ENCODE measurements at places on chromosomes 1 and 21. TPM values are rescaled to one million over a fixed set of nuclear protein-coding genes. Genes with fewer than 3 reads are reported as not detected.

HORMAD1 gene
- not detected for total RNA-seq

LIN28A gene
- not detected for total RNA-seq

HCRTR1 gene
- total RNA-seq: 1.4 TPM

RXFP4 gene
- total RNA-seq: not detected

OTUD7B gene
- total RNA-seq: 21.1 TPM

PTPN7 gene
- total RNA-seq: 1.9 TPM

GRCh38 chr1:179231923-179232322, 2.4 kb upstream of the ABL2 start:
- H3K36me3 ChIP-seq: no peaks in the 10 kb centered on the region
- H3K27ac ChIP-seq: no peak overlapping the region
- H3K4me3 ChIP-seq: no peak overlapping the region
- no peak for DNase-seq
- peaks cover 34% of the 10 kb centered on the region for H3K4me1 ChIP-seq

GRCh38 chr1:59691261-59691660, 123.5 kb upstream of the HOOK1 start:
- H3K4me1 ChIP-seq: no peaks in the 10 kb centered on the region
- H3K36me3 ChIP-seq: no peaks in the 10 kb centered on the region
- DNase-seq: no peak
- no peaks in the 10 kb centered on the region for H3K27me3 ChIP-seq

- no peak overlapping the region for H3K4me3 ChIP-seq
- no peaks in the 10 kb centered on the region for H3K27me3 ChIP-seq
- peaks cover 19% of the 10 kb centered on the region for H3K4me1 ChIP-seq
- no peak for DNase-seq
- H3K27ac ChIP-seq: no peak overlapping the region
- H3K36me3 ChIP-seq: no peaks in the 10 kb centered on the region
Observed at GRCh38 chr1:174963529-174964125, 36.1 kb upstream of the CACYBP start.

GRCh38 chr1:228989992-228990827, 254.9 kb downstream of the RHOU start:
- H3K4me1 ChIP-seq: no peaks in the 10 kb centered on the region
- H3K4me3 ChIP-seq: no peak overlapping the region
- no peaks in the 10 kb centered on the region for H3K36me3 ChIP-seq
- no peak overlapping the region for H3K27ac ChIP-seq
- peak; percentile 16 for DNase-seq
- peaks cover 3% of the 10 kb centered on the region for H3K27me3 ChIP-seq

DNA sequence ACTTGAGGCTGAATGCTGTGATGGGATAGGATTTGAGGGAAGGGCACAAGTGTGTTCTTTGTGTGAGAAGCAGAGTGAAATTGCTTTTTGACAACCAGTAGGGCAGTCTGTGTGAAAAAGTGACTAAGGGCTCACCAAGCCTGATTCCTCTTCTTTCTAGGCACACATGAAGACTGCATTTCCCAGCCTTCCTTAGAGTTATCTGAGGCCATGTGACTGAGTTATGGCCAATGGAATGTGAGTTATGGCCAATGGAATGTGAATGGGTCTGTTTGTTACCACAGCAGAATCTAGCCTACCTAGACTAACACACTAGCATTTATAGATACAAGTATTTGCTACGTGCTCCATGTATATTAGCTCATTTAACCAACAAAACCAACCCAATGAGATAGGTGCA, 35.3 kb upstream of the DIRAS3 start:
- no peak overlapping the region for H3K4me3 ChIP-seq
- no peaks in the 10 kb centered on the region for H3K36me3 ChIP-seq
- no peaks in the 10 kb centered on the region for H3K4me1 ChIP-seq
- no peaks in the 10 kb centered on the region for H3K27me3 ChIP-seq
- no peak for DNase-seq
- H3K27ac ChIP-seq: no peak overlapping the region

DNA sequence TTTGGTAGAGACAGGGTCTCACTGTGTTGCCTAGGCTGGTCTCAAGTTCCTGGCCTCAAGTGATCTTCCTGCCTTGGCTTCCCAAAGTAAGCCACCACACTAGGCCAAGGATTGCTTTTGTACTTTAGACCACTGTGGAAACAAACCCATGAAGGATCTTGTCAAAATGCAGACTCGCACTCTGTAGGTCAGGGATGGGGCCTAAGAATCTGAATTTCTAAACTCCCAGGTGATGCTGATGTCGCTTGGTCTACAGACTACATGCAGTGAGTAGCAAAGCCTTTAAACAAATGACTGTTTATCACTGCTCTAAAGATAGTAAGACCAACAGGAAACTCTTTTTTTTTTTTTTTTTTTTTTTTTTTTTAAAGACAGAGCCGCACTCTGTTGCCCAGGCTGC, 54.1 kb upstream of the MUTYH start:
- H3K4me1 ChIP-seq: peaks cover 17% of the 10 kb centered on the region
- H3K27ac ChIP-seq: peak overlapping the region; percentile 80
- H3K36me3 ChIP-seq: no peaks in the 10 kb centered on the region

- H3K27me3 ChIP-seq: no peaks in the 10 kb centered on the region
- no peak overlapping the region for H3K27ac ChIP-seq
- no peaks in the 10 kb centered on the region for H3K4me1 ChIP-seq
- no peak for DNase-seq
- H3K4me3 ChIP-seq: no peak overlapping the region
Observed at GRCh38 chr21:9753943-9754342, 767.4 kb upstream of the TPTE start.

- H3K4me3 ChIP-seq: no peak overlapping the region
- no peaks in the 10 kb centered on the region for H3K4me1 ChIP-seq
- no peak for DNase-seq
Observed at GRCh38 chr1:1175221-1176062, 1.8 kb downstream of the TTLL10 start.

GRCh38 chr21:35711661-35712060, 348.7 kb downstream of the SETD4 start:
- H3K36me3 ChIP-seq: no peaks in the 10 kb centered on the region
- H3K4me1 ChIP-seq: no peaks in the 10 kb centered on the region
- no peak overlapping the region for H3K4me3 ChIP-seq
- peaks cover 18% of the 10 kb centered on the region for H3K27me3 ChIP-seq
- no peak overlapping the region for H3K27ac ChIP-seq

- no peak overlapping the region for H3K4me3 ChIP-seq
- no peak overlapping the region for H3K27ac ChIP-seq
- peaks cover 4% of the 10 kb centered on the region for H3K36me3 ChIP-seq
- DNase-seq: no peak
- peaks cover 15% of the 10 kb centered on the region for H3K4me1 ChIP-seq
Observed at GRCh38 chr1:1306070-1306660, 1.6 kb downstream of the ACAP3 start.

DNA sequence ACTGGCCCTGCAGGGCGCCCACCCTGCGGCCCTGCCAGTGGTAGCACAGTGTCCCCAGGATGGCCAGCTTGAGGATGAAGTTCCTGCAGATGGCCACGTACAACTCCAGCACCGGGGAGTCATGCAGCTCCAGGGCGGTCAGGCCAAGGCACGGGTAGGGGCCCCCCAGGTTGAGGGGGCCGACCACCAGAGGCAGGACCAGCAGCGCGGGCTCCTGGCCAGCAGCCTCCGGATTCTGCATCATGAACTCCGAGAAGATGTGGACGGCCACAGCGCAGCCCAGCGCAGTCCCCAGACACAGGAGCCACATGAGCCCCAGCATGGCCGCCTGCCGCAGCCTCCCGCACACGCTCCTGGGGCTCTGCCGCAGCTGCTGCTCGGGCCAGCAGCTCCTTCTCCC, 41.0 kb downstream of the ZNF691 start:
- H3K4me3 ChIP-seq: no peak overlapping the region
- H3K36me3 ChIP-seq: no peaks in the 10 kb centered on the region
- DNase-seq: no peak
- H3K27me3 ChIP-seq: no peaks in the 10 kb centered on the region

- no peaks in the 10 kb centered on the region for H3K27me3 ChIP-seq
- no peak overlapping the region for H3K27ac ChIP-seq
- no peaks in the 10 kb centered on the region for H3K4me1 ChIP-seq
- H3K4me3 ChIP-seq: no peak overlapping the region
- peaks cover 10% of the 10 kb centered on the region for H3K36me3 ChIP-seq
Observed at GRCh38 chr1:220028346-220028895, 17.9 kb downstream of the EPRS1 start.
